A172 (cell line): ENCODE measurements at places on chromosomes 2 and 18. TPM values are rescaled to one million over a fixed set of nuclear protein-coding genes. Genes with fewer than 3 reads are reported as not detected.

LDLRAD4 gene
- total RNA-seq: 5.7 and 8.9 TPM in 2 replicates

GRCh38 chr18:27699137-27699536, 477.8 kb downstream of the CDH2 start:
- DNase-seq: no peak

DNA sequence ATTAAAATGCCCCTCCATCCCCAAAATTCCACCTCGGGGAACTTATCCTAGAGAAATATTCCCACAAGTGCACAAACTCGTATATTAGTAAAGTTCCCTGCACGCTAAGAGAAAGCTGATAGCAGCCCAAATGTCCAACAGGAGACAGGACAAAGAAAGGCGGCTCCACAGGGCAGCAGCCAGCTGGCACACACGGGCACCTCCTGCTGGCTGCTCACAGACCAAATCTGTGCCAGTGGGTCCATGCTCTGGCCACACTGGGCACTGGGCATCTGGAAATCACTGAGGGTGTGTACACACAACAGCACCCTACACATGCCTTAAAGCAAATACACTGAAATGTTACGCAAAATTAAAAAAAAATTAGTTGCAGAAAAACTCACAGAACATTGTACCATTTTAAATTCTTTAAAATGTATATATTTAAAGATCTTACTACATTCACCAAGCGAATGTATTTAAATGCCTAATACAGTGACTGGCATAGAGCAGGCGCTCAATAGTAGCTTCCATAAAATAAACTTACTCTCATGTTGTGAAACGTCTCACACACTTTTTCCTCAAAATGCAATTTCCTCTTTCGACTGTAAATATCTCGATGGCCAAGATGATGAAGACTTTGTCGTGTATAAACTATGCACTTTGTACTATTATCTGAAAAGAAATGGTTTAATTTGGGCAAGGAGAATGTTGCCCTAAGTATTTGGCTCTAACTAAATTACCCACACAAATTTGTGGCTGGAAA, 19.4 kb downstream of the ZNF516 start:
- DNase-seq: peak; percentile 56

DNA sequence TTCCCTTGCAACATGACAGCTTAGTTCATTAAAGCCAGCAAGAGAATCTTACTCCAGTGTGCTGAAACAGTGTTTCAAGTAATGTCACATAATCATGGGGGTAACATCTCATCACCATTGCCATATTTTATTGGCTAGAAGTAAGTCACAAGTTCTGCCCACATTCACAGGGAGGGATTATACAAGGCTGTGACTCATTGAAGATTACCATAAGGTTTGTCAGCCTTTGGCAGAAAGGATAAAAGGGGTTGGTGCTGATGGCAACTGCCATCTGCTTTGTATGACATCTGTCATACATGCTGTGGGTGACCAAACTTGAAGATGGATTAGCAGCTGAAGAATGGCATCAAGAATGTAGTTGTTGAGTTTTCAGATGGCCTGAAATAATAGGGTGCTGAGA, 61.2 kb downstream of the KCNE4 start:
- peak; percentile 35 for DNase-seq

GRCh38 chr2:64488050-64488974, 34.4 kb downstream of the LGALSL start:
- peak; percentile 56 for DNase-seq

DNA sequence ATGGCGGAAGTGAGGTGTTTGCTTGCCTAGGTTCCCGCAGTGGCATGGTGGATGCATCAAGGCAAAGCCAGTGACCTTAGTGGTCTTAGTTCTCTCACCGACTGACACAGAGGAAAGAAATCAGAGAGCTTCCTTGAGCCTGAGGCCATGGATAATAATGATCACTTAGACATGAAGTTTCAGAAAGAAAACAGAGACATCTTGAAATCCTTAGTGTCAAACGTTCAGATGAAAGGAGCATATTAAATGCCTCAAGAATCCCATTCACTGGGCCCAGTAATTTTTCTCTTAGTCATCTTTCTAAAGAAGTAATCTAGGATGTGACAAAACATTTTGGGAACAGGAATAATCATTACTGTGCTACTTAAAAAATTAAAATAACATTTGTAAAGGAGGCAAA, 35.2 kb downstream of the COPS8 start:
- no peak for DNase-seq

DNA sequence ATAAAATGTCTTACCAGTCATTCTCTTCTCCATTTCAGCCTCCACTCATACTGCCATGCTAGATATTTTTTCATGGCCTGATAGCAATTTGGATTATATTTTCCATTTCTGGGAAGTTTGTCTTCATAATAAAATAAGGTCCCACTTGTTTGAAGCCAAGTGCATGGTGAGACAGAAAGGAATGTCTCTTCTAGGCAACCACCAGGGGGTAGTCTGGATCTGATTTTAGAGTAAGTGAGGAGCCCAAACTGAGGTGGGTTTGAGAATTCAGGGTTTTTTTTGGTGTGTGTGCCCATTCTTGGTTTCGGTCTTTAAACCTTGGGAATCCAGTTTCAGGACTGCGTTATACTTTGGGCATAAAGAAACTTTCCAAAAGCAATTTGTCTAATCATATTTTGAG, 315.5 kb downstream of the RPRM start:
- DNase-seq: peak; percentile 56

DHX57 gene
- 19.7 and 25.5 TPM in 2 replicates for total RNA-seq

- peak; percentile 40 for DNase-seq
Observed at GRCh38 chr2:18378020-18378653, 182.3 kb downstream of the RDH14 start.

MLPH gene
- 12.9 and 17.7 TPM in 2 replicates for total RNA-seq

OSR1 gene
- 6.3 and 8.1 TPM in 2 replicates for total RNA-seq

SERPINB4 gene
- not detected in 2 replicates for total RNA-seq

DNA sequence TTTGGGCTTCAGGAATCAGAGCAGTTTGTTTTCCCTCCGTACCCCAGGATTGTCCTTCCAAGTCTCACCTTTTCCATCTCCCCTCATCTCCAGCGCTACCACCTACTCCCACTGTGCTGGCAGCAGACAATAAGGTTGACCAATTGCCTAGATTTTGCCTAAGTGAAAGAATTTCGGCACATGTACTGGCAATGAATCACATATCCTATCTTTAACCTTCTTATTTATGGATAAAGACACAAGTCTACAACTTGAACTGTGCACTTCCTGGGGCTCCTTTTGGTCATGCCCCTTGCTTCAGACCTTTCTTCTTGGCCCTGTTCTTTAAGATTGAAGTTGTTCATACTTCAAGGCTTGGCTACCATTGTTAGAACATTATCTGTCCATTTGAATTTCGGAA, 71.4 kb downstream of the KCMF1 start:
- no peak for DNase-seq

TUBA3E gene
- not detected in 2 replicates for total RNA-seq

- no peak for DNase-seq
Observed at GRCh38 chr2:47196046-47196445, 40.9 kb upstream of the STPG4 start.

MYL12A gene
- total RNA-seq: 1,577 and 1,578 TPM in 2 replicates

SPATA3 gene
- not detected in 2 replicates for total RNA-seq

DNA sequence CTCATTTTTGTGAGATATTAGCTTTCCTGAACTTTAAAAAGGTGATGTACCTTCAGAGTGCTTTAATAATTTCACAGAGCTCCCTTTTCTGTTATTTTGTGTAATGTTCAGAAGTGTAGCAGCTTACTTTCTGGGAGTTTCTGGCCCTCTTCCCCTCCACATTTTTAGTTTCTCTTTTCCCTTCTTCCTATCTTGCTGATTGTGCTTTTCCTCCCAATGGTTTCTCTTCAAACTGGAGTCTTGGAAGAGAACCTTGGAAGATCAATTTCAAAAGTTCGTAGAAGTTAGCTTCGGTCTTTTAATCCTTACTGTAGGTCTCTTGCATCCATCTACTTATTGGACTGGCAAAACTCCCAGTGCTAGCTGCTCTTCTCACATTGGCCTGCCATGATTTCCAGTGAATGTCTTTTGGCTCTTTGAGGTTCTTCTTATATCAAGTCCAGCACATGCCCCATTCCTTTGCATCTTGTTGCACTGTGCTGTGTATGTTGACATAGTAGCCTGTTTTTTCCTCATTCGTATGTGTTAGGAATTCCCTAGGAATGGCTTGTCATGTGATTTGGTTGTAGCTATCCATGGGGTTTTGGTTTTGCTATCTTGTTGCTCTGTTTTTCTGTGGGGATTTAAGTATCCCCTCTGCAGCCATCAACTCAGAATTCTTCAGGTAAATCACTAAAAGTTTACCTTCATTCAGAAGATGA, 7.8 kb downstream of the CCNT2 start:
- no peak for DNase-seq

GRCh38 chr2:213491376-213491775, 207.1 kb downstream of the SPAG16 start:
- no peak for DNase-seq

GALNT5 gene
- total RNA-seq: not detected in 2 replicates

MC4R gene
- 2.7 and 3.9 TPM in 2 replicates for total RNA-seq
